Motor neuron (in vitro differentiated cells): ENCODE measurements at places on chromosomes 7 and 10.

DNA sequence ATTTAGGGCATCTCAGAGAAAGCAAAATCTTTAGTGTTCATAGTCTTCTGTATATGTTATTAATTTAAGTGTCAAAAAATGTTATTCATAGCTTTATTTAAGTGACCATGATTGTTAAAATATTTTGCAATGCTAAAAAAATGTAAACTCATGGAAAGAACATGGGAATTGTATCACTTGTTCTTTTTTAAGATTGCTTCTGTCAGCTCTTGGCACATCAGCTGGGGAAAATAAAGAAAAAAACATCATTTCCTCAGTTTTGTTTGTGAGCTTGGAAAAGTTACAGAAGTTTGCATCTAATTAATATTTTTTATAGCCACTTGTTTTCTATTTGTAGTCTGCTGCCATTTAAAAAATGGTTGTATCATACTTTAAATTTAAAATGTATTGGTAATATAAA lies 285.9 kb upstream of the CSTF2T start:
- ATAC-seq: no peak

DNA sequence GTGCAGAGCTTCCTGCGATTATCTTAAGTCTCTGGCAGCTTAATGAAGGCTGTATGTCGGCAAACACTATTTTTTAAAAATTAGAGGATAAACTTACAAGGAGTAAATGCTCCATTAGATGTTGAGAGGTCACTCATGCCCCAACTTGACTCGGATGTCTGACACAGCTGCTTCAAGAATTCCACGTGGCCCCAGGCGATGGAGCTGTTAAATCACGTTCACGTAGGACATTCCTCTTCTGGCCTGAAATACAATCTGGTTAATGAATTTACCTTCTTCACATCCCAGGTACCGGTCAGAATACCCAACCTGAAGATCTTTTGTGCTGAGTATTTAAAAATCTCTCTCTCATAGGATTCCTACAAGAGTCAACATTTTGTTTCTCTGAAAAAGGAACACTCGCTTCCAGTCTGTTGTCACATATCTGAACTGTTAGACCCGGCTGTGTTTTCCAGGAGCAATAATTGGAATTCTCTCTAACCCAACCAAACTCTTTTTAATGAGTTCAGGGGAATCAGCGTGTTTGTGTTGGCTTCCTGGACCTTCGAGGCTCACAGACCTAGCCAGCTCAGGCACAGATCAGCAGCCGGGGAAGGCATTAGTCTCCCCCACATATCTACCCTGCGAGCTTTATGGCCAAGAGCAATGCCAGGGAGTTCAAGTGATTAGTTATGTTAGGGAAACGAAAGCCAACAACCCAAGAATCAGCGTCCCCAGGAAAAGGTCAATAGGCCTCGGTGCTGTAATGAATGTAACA lies 284.9 kb downstream of the FGFR2 start:
- no peak for ATAC-seq

GRCh38 chr10:72695496-72695895 lies 3.6 kb downstream of the MCU start:
- ATAC-seq: no peak

DNA sequence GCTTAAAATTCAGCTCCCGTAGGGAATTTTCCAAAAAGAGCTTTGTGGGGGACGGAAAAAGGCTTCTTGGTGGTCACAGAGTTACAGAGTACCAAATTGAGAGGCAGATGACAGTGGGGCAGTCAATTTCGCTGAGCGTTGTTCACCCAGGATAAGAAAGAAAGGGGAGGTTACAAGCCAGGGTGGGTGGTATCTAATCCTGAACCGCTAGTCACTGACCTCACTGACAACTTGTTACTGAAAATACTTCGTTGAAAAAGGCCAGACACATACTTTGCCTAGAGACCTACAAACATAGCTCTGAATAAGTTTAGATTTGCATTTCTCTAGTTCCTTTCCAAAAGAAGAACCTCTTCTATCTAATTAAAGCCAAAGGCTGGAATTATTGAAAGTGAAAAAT lies at the start of gene CTNNA3:
TSS of gene CTNNA3 (minus strand) at position 167 of the 400 bp plus-strand sequence.
- no peak for ATAC-seq

- ATAC-seq: no peak
These were observed 1205.2 kb upstream of the AUTS2 start for GRCh38 chr7:68393051-68393450.

GRCh38 chr7:128066858-128067257 lies 35.6 kb upstream of the LRRC4 start:
- ATAC-seq: no peak

DNA sequence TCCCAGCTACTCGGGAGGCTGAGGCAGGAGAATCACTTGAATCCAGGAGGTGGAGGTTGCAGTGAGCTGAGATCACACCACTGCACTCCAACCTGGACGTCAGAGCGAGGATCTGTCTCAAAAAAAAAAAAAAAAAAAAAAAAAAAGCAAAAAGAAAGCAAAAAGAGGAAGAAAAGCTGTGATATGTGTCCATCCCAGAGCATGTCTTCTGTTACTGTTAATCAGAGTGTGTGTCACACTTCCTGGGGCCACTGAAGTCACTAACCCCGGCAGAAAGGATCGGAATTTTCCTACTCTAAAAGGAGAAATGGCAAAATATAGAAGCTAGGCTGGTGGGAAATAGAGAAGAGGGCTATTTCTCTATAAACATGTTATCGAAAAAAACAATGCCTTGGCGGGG lies 11.9 kb downstream of the PIK3AP1 start:
- no peak for ATAC-seq

DNA sequence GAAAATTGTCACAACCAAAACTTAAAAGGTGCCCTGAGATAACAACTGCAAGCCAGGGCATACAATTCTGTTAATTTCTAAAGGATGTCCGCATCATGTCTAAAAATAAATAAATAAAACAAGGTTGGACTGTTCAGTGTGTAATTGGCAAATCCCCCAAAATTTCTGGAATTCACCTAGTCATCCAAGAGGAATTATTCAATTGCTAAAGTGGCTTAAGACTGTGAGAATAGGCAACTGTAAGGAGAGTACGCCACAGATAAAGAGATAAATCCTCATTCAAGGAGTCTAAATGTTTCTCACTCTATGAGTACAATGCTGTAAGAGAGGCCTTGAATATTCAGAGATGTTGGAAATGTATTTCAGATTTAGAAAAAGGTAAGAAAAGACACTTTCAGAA lies 37.2 kb downstream of the PIK3AP1 start:
- no peak for ATAC-seq
